GM23248 (cell line): ENCODE measurements at places on chromosomes 5 and 9.
A peak's percentile ranks its signal among the peaks of the same experiment; 100 is the strongest.

- H3K4me3 ChIP-seq, result no peak overlapping the region
- peak; percentile 77 for DNase-seq
- H3K4me1 ChIP-seq, result peaks cover 21% of the 10 kb centered on the region
- H3K27me3 ChIP-seq, result no peaks in the 10 kb centered on the region
Measured at GRCh38 chr5:64811050-64811640, 42.4 kb downstream of the CWC27 start.

GRCh38 chr5:95667678-95668077, 15.1 kb downstream of the SPATA9 start:
- H3K4me1 ChIP-seq, result peaks cover 29% of the 10 kb centered on the region
- no peaks in the 10 kb centered on the region for H3K36me3 ChIP-seq
- H3K27me3 ChIP-seq, result no peaks in the 10 kb centered on the region
- H3K27ac ChIP-seq, result no peak overlapping the region
- DNase-seq, result no peak

GRCh38 chr5:93072831-93073459, 508.1 kb downstream of the NR2F1-AS1 start:
- no peaks in the 10 kb centered on the region for H3K27me3 ChIP-seq
- peak; percentile 72 for DNase-seq
- H3K27ac ChIP-seq, result 0 out of 2 replicates have a peak overlapping the region, but pooled peaks have one; percentile 3
- no peaks in the 10 kb centered on the region for H3K36me3 ChIP-seq
- H3K4me3 ChIP-seq, result no peak overlapping the region
- peaks cover 50% of the 10 kb centered on the region for H3K4me1 ChIP-seq

GRCh38 chr5:124477062-124477461, 269.4 kb downstream of the ZNF608 start:
- no peaks in the 10 kb centered on the region for H3K4me1 ChIP-seq
- no peak overlapping the region for H3K27ac ChIP-seq
- H3K36me3 ChIP-seq, result no peaks in the 10 kb centered on the region
- H3K27me3 ChIP-seq, result peaks cover 7% of the 10 kb centered on the region; the same call in 1 of the 2 replicates

DNA sequence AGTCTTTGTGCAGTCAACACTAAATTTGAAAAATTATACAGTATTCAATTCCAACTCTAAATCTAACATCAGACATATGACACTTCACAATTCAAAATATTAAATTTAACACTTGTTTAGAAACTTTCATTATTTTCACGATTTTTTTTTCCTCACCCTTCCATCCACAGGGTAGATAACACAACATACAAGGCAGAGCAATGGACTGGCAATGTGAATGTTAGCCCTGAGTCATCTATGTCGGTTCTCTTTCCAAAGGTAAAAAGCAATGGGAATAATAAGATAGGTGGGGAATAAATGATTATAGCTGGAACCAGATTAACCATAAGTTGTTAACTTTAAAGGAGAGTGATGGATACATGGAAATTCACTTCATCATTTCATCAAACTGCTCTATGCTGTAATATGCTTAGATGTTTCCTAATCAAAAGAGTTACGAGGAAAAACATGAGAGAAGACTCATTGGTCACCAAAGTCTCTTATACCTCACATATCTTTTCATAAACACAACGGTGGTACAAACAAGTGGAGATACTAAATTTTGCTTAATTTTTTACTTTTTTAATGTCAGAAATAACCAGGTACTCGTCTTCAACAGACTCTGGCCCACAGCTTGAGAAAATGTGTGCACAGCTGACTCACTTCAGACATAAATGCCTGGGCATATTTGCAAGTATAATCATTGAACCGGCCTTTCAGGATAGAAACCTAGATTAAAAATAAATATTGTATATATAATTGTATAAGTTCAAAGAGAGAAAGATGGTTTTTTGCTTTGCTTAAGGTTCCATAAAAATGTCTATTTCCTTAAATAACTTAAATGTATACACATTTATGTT, 23.0 kb downstream of the RFX3 start:
- H3K36me3 ChIP-seq, result no peaks in the 10 kb centered on the region
- DNase-seq, result peak; percentile 44
- H3K27ac ChIP-seq, result no peak overlapping the region
- no peak overlapping the region for H3K4me3 ChIP-seq
- H3K27me3 ChIP-seq, result no peaks in the 10 kb centered on the region

DNA sequence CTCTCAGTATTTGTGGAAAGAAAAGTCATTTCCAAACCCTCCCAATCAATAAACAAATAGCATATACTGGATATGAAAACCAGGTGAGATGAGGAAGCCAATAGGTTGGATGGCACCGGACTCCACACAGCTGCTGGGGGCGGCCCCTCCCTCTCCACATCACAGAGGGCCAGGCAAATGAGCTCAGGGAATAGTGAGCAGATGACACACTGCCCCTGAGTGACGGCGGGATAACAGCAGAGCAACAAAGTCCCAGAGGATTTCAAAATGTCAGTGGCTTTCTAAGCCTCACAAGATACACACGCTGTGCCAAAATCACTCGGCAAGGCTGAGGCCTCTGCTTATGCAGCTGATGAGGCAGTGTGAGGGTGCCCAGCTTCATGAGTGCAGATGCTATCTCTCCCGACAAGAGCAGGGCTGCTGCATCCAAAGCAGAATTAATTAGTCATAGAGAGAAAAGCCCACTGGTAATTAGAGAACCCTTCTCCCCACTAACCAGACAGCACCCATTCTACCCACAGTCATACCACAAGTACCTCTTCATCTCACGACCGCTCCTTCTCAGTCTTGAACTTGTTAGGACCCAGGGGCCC, 235.0 kb upstream of the NFIL3 start:
- H3K36me3 ChIP-seq, result no peaks in the 10 kb centered on the region
- DNase-seq, result peak; percentile 12
- H3K27ac ChIP-seq, result no peak overlapping the region
- H3K4me3 ChIP-seq, result no peak overlapping the region
- H3K4me1 ChIP-seq, result no peaks in the 10 kb centered on the region

GRCh38 chr5:175015028-175015685, 290.8 kb downstream of the MSX2 start:
- no peak overlapping the region for H3K27ac ChIP-seq
- no peak for DNase-seq
- H3K4me1 ChIP-seq, result no peaks in the 10 kb centered on the region
- H3K36me3 ChIP-seq, result no peaks in the 10 kb centered on the region

DNA sequence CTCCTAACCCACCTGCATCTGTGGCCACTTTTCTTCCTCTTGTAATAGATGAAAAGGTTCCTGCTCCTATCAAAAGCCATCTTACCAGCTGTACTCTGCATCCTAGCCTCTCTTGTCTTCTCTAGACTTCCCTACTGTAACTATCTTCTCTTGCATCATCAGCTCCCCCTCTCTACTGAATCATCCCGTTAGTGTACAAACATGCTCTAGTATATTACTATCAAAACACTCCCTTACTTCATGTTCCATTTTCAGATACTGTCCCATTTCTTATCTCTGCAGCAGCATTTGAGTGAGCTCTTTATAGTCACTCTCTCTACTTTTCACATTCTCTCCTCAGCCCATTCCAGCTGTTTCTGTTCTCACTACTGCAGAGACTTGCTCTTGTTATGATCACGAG, 2.8 kb downstream of the SRA1 start:
- peaks cover 31% of the 10 kb centered on the region for H3K4me1 ChIP-seq
- no peaks in the 10 kb centered on the region for H3K27me3 ChIP-seq
- peak; percentile 77 for DNase-seq
- no peak overlapping the region for H3K4me3 ChIP-seq
- H3K36me3 ChIP-seq, result peaks cover 22% of the 10 kb centered on the region; the same call in 1 of the 2 replicates
- peak overlapping the region; percentile 84 for H3K27ac ChIP-seq

GRCh38 chr5:154097031-154097430, 58.3 kb downstream of the MFAP3 start:
- no peaks in the 10 kb centered on the region; the same call in 1 of the 2 replicates for H3K27me3 ChIP-seq
- H3K4me1 ChIP-seq, result peaks cover 5% of the 10 kb centered on the region
- H3K36me3 ChIP-seq, result no peaks in the 10 kb centered on the region
- no peak overlapping the region for H3K27ac ChIP-seq

DNA sequence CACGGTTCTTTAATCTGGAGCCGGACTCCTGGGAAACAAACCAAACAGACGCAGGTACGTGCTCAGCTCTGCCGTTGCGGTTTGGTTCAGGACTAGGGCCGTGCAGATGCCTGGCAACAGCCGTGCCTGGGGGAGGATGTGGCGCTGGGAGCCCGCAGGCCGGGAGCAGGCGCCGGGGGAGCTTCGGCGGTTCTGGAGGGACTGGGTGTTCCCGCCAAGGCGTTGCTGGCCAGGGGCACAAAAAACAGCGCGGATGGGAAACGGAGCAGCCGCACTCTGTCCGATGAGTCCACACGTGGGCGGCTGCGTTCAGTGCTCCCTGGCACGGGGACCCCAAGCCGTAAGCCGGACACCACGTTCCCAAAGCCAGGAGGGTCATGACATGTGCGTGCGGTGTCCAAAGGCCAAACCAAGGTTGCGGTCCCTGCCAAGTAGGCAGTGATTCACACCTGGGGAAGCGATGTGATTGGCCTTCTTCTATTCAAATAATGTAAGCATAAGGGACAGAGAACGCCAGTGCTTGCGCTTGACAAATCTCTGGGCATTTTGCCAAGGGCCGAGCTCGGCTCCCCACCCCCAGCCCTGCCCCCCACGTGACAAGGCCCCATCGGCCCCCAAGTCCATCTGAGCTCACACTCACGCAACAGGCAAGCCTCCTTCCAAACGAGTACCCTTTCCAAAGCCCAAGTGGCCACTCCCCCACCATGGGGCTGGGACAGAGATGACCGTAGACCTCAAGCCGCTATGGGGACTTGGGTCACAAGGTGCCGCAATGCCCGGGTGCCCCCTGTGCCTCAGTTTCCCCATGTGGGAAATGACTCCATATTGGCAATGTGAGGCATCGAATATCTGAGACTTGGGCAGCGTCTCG, 49.7 kb upstream of the NKD2 start:
- H3K27ac ChIP-seq, result no peak overlapping the region; the same call in 1 of the 2 replicates
- H3K36me3 ChIP-seq, result no peaks in the 10 kb centered on the region
- peaks cover 31% of the 10 kb centered on the region for H3K4me1 ChIP-seq
- H3K4me3 ChIP-seq, result no peak overlapping the region
